ENCODE measurements at places on chromosomes 1 and 21.

- no peak for DNase-seq
These were observed 191.5 kb downstream of the SETD4 start for GRCh38 chr21:35868869-35869223.

GRCh38 chr1:4083231-4084047 is 183.4 kb upstream of the C1orf174 start:
- DNase-seq: no peak

DNA sequence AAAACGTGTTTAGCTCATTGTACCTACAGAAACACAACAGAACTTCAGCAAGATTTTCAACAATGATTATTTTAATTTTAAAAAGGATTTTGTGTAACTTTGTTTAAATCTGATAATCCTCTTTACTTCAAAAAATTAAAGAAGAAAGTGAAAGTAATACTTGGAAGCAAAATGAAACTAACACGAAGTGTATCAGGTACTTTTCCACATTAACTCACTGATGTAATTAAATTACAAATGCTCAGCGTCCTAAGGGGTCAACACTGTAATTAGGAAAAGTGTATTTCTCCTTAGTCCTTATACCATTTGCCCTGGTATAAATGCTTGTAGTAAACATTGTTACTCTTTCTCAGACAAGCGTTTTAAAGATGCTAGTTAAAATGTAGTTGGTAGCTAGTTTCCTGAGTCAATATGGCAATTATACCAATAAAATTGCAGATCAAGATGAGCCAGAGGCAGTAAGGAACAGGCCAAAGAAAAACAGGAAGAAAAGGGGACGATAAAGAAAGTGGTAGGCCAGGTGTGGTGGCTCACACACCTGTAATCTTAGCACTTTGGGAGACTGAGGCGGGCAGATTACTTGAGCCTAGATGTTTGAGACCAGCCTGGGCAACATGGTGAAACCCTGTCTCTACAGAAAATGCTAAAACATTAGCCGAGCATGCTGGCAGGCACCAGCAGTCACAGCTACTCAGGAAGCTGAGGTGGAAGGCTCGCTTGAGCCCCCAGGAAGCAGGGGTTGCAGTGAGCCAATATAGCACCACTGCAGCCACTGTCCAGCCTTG is 553.0 kb downstream of the SMYD3 start:
- DNase-seq: no peak

GRCh38 chr1:174968750-174969244 is 30.9 kb upstream of the CACYBP start:
- peak; percentile 46 for DNase-seq

DNA sequence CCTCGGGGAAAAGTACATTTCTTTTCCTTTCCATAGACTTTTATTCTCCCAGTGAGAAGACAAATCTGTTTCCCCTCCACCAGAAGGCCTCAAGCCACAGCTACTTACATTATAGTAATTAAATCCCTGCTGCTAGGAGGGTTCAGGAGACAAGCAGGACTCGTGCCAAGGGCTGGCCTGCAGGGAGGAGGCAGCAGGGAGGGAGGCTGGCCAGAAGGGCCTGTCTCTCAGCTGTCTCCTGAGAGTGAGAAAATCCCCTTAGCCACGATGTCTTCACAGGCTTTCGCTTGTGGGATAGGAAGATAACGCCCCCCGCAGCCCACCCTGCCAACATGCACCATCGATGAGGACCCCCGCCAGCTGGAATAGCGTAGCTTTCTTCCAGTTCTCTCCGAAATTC is 14.0 kb downstream of the KCNN3 start:
- no peak for DNase-seq

DNA sequence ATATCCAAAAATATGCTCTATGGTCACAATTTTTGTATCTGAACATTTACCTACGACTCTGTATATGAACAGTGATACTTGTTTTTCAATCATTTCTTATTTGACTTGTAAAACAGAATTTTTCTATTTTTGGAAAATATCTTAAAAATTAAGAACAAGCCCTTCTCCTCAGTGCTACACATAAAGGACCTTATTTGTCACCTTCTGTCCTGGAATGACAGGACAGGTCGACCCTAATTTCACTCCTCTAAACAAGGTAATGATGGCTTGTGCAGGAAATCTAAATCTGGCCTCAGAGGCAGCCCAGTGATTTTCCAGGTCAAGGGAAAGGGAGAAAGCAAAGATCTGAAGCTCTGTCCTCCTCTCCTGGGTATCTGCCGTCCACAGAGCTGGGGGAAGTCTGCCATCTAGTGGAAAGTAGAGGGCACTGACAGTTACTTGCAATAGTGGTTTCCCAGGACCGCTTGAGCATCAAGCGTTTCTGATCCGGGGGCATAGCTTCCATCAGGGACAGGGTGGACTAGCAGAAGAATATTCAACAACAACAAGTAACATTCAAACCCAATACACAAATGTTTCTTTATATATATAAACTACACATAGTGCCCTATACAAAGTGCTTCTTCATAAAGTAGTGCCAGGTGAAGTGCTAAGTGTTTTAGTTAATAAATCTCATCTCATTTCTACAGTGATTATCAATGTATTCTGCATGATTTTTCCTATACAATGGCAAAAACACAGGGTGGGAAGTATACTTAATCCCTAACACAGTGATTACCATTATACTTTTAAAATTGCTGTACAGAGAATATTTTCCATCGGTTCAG is 74.6 kb downstream of the SLC25A24 start:
- peak; percentile 82 for DNase-seq

DNA sequence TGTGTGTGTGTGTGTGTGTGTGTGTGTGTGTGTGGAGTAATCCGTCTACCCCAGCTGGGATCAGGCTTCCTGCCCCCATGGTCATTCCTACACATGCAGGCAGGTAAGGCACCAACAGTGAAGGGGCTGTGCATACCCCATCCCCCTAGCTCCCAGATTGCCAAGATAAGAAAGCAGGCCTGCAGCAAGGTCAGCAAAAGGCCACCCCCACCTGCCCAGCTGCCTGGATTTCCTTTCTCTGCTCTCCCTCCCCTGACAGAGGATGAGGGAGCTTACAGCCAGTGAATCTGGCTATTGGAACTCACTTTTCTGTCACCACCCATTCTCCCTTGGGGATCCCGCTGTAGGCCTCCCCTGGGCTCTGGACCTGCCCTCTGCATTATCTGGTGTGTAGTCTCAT is 7.9 kb downstream of the ALX3 start:
- no peak for DNase-seq

GRCh38 chr1:118949315-118949714 is 38.8 kb downstream of the TBX15 start:
- peak; percentile 61 for DNase-seq

DNA sequence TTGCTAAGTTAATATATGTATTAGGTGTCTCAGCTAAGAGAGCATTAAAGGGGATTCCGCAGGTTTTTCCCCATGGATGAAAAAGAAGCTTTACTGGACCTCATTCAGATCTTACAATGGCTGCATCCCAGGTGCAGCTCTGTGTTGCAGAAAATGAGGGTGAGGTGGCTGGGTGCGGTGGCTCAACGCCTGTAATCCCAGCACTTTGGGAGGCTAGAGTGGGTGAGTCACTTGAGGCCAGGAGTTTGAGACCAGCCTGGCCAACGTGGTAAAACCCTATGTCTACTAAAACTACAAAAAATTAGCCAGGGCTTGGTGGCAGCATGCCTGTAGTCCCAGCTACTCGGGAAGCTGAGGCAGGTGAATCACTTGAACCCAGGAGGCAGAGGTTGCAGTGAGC is 58.5 kb upstream of the MORC3 start:
- no peak for DNase-seq

All from fibroblast of the aortic adventitia (primary cell).